ENCODE measurements at places on chromosomes 7 and 10. TPM values are rescaled to one million over a fixed set of nuclear protein-coding genes. Genes with fewer than 3 reads are reported as not detected.

The RPEL1 gene
- polyA plus RNA-seq, result not detected

The FANK1 gene
- polyA plus RNA-seq, result 2.4 TPM

The SSC4D gene
- polyA plus RNA-seq, result 0.92 TPM

The OR2A42 gene
- polyA plus RNA-seq, result 0.02 TPM

The IGFBP3 gene
- polyA plus RNA-seq, result 3,180 TPM

The SUN3 gene
- polyA plus RNA-seq, result not detected

The PPP1R9A gene
- polyA plus RNA-seq, result 0.16 TPM

The XPNPEP1 gene
- polyA plus RNA-seq, result 173 TPM

The ATOH7 gene
- polyA plus RNA-seq, result 0.05 TPM

The SORCS1 gene
- polyA plus RNA-seq, result 0.01 TPM

The ADRA2A gene
- polyA plus RNA-seq, result 0.25 TPM

The CDK1 gene
- 30.6 TPM for polyA plus RNA-seq

The PAPSS2 gene
- 136 TPM for polyA plus RNA-seq

DNA sequence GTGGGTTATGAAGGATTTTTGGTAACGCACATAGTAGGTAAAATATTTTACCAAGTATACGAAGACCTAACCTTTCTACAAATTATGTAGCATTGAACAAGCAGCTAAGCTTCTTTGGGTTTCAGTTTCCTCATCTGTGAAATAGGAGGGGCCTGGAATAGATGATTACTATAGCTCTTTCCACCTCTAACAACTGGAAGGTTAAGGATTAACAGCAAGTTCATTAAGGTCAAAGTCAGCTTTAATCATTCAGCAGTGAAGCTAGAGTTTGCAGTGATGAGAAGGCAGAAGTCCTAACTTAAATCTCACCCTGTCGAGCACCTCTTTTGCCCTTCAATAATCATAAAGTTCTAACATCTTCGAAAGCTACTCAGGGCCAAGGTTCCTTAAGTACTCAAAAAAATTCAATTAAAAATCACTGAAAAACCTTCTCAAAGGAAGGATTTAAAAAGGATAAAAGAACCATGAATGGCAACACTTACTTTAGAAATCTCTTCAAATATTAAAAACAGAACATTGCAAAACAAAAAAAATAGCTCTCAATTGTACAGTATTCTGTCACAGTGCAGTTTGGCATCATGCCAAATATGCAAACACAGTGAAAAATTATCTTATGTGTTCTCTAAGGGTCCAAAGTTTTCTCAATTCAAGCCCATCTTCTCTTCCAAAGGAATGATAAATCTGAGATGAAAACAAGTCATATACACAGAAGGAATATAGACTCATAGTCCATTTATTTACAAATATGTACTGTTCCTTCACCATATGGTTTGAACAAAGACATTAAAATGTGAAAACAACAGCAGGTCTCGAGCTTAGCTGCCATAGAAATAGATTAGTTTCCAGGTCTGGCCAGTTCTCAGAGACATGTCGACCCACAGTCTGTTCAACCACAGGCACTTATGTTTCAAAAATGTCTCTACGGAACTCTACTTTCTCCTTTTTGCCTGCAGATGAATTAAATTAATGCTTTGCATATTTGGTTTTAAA, 152.0 kb upstream of the SLC13A1 start:
- no peak for DNase-seq

GRCh38 chr7:42314696-42315095, 77.7 kb upstream of the GLI3 start:
- no peak for DNase-seq

GRCh38 chr7:96977445-96977844, 27.9 kb upstream of the DLX6 start:
- no peak for DNase-seq

DNA sequence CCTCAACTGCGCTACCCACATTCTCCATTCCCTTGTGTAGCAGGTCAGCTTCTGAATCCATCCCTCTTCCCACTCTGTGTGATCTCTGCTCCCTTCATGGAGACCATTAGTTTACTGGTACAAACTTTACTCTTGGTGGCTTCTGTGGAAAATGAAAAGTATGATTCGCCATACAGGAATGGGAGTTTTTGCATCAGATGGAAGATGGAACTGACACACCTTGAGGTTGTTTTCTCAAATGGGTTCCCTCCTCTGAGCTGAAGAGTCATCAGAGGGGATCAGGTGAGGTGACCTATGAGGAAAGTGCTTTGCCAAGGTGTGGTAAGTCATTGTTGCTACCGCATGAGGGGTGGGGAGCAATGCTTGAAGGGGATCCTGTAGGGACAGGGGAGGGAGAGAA, 266.8 kb downstream of the INHBA start:
- DNase-seq, result no peak

DNA sequence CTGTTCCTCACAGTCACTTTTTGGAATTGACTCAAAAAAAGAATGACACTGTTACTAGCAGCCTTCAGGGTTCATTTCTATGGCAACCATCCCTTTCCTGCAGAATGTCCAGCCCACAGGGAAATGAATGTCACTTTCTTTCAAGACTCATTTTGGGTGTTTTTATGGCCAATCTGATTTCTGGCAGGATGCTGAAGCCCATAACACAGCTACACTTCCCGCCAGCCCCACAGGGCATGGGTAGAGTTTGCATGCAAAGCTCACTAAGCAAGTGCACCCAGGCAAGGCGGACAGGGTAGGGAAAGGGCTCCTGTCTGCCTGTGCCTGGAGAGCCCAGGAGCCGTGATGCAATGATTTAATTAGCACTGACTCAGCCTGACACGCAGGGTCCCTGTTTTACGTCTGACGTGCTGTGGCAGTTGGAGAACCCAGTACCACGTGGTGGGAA, 26.1 kb upstream of the GPAM start:
- no peak for DNase-seq

- DNase-seq, result no peak
Measured at GRCh38 chr7:50185208-50185607, 92.2 kb upstream of the ZPBP start.

- no peak for DNase-seq
Measured at GRCh38 chr10:45433716-45434469, 59.9 kb downstream of the ALOX5 start.

DNA sequence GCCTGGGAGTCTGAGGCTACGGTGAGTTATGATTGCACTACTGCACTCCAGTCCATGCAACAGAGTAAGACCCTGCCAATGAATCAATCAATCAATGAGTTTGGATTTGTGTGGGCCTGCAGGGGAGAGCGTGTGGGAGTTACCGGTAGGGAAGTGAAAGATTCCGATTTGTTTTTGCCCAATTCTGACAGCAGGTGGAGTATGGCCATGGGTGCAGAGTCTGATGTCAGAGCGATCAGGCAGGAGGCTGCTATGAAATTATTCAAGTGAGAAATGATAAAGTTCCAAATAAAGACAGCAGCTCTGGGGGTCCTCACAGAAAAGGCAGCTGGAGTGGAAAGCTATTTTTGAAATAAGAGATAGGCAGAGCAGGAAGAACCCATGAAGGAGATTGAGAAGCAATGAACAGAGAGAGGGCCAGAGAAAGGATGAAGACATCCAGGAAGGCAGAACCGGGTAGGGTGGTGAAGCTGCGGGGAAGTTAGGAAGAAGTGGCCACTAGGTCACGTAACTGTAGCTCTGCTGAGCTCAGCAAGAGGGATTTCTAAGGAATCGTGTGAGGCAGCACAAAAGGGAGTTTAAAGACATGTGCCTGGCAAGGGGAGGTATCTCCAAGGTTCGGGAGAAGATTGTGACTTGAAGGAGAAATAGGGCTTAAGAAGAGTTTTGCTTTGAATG, 93.7 kb upstream of the NMT2 start:
- DNase-seq, result no peak

- DNase-seq, result no peak
Measured at GRCh38 chr7:146875981-146876380, 759.4 kb downstream of the CNTNAP2 start.

GRCh38 chr7:138512885-138513284, 52.8 kb downstream of the TRIM24 start:
- no peak for DNase-seq

- DNase-seq, result no peak
Measured at GRCh38 chr10:110936757-110937156, 17.4 kb downstream of the SHOC2 start.

GRCh38 chr10:91247360-91248111, 27.1 kb downstream of the PCGF5 start:
- no peak for DNase-seq
